Fibroblast of skin of right biceps (primary cell): ENCODE measurements at places on chromosomes 13 and 19.

DNA sequence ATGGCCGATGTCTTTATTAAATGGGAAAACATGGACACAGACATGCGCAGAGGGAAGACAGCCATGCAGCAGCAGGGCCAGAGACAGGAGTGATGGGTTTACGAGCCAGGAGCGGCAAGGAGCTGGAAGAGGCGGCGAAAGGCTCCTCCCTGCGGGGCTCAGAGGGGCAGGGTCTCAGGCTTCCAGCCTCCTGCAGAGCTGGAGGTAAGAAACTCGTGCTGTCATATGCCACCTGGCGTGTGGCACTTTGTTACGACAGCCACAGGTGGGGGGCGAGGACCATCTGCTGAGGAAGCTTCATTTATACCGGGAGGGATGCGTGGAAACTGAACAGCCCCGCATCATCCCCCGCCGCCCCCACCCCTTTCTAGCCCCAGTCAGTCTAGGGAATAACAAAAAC is 52.0 kb upstream of the SPACA7 start:
- DNase-seq = no peak

DNA sequence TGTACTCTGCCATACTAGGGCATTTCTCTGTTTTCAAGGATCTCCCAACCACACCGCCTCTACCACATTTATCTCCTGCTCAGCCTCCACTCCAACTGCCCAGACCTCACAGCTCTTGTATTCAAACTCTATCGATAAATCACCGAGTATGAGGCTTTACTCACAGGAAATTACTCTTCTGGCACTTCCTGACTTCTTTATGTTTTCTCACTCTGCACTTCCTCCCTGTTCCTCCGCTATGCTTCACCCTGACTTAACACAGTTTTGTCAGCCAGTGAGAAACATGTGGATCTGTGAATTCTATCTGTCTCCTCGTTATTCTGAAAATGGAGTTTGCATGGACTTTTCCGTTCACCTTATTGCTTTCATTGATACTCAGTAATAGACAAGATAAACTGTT is 2.6 kb upstream of the CARD8 start:
- peak; percentile 28 for DNase-seq

- no peak for DNase-seq
Measured at GRCh38 chr13:23146006-23146405, 34.8 kb upstream of the SGCG start.

DNA sequence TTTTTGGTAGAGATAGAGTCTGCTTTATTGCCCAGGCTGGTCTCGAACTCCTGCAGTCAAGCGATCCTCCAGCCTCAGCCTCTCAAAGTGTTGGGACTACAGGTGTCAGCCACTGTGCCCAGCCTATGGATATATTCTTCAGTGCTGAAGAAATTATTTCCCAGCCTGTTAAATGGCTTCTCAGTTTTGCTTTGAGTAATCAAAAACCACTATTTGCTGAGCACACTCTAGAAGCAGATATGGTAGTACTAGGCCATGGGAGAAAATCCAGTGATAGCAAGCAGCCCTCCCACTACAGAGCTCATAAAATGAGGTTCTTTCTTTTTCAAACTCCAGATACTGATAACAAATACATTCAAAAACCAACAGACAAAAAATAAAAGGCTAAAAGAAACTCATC is 80.6 kb upstream of the CLDN10 start:
- DNase-seq = no peak
